SK-N-SH (cell line): ENCODE measurements at places on chromosomes 2 and 18. TPM values are rescaled to one million over a fixed set of nuclear protein-coding genes. Genes with fewer than 3 reads are reported as not detected.
A peak's percentile ranks its signal among the peaks of the same experiment; 100 is the strongest.

The SERPINB2 gene
- 5.9 and 9.8 TPM in 2 replicates for polyA plus RNA-seq

DNA sequence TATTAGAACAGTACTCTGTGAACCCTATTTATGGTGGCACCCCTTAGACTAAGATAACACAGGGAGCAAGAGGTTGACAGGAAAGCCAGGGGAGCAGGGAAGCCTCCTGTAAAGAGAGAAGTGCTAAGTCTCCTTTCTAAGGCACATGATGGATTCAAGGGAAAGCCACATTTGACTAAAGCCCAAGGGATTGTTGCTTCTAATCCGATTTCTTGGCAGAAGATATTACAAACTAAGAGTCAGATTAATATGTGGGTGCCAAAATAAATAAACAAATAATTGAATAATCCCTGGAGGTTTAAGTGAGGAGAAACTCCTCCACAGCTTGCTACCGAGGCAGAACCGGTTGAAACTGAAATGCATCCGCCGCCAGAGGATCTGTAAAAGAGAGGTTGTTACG lies 333.2 kb downstream of the SOX11 start:
- no peak for DNase-seq

GRCh38 chr2:128651000-128651399 lies 332.3 kb upstream of the HS6ST1 start:
- DNase-seq: no peak

DNA sequence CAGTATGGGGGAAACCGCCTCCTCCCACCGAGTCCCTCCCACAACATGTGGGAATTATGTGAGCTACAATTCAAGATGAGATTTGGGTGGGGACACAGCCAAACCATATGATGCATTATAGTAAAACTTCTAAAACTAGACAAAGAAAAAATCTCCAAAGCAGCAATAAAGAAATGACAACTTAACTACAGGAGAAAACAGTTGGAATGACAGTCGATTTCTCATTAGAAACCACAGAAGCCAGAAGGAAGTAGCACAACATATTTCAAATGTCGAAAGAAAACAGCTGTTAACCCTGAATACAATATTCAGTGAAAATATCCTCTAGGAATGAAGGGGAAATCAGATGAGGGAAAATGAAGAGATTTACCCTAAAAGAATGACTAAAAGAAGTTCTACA lies 53.5 kb upstream of the TCF4 start:
- DNase-seq: no peak

DNA sequence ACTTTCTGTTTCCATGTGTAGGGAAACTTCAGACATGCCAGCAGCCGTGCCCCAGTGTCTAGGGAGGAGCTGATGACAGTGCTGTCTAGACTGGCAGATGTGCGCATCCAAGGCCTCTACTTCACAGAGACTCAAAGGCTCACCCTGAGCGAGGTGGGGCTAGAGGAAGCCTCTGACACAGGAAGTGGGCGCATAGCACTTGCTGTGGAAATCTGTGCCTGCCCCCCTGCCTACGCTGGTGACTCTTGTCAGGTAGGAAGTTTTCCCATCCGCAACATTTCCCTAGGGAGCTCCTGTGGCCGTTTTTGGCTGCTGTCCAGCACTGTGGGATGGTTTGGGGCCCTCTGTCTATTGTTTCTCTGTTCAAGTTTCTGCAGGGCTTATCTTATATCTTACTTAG lies 143.1 kb upstream of the TTC39C start:
- peak; percentile 31 for DNase-seq
